Endodermal cell (in vitro differentiated cells): ENCODE measurements at places on chromosomes 3 and 15. TPM values are rescaled to one million over a fixed set of nuclear protein-coding genes. Genes with fewer than 3 reads are reported as not detected.

DNA sequence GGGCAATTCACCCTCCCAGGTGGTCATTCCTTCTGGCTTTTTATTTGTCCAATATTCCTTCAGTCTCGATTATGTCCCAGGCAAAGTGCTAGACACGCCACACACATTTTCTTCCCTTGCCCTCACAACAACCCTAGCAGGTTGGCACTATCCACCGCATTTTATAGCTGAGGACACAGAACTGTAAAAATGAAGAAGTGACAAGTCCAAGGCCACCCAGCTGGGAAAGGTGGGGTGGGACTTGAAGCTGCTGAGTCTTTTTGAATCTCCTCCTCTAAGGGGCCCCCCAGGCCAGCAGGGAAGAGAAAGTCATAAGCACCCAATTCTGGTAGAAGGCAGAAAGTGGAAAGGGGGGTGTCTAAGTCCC is 60.6 kb downstream of the CEMIP start:
- H3K27ac ChIP-seq = no peak overlapping the region
- H3K27me3 ChIP-seq = no peaks in the 10 kb centered on the region
- no peaks in the 10 kb centered on the region for H3K36me3 ChIP-seq
- H3K4me3 ChIP-seq = no peak overlapping the region
- no peaks in the 10 kb centered on the region for H3K4me1 ChIP-seq

- no peak overlapping the region for H3K27ac ChIP-seq
- H3K36me3 ChIP-seq = peaks cover 40% of the 10 kb centered on the region
- H3K4me1 ChIP-seq = peaks cover 4% of the 10 kb centered on the region
Measured at GRCh38 chr3:196047391-196048030, 34.4 kb downstream of the TFRC start.

Gene TLR9
- not detected in 3 replicates for total RNA-seq

- no peaks in the 10 kb centered on the region for H3K4me1 ChIP-seq
- H3K4me3 ChIP-seq = no peak overlapping the region
- H3K36me3 ChIP-seq = no peaks in the 10 kb centered on the region
Measured at GRCh38 chr3:122636697-122637096, 43.9 kb upstream of the PARP14 start.

Gene C3orf85
- total RNA-seq = not detected in 3 replicates

- no peaks in the 10 kb centered on the region for H3K27me3 ChIP-seq
- H3K27ac ChIP-seq = no peak overlapping the region
- H3K4me3 ChIP-seq = no peak overlapping the region
- no peaks in the 10 kb centered on the region for H3K36me3 ChIP-seq
- no peak for DNase-seq
Measured at GRCh38 chr15:68113273-68113672, 59.2 kb downstream of the PIAS1 start.
